ENCODE measurements at places on chromosomes 12 and 14.

DNA sequence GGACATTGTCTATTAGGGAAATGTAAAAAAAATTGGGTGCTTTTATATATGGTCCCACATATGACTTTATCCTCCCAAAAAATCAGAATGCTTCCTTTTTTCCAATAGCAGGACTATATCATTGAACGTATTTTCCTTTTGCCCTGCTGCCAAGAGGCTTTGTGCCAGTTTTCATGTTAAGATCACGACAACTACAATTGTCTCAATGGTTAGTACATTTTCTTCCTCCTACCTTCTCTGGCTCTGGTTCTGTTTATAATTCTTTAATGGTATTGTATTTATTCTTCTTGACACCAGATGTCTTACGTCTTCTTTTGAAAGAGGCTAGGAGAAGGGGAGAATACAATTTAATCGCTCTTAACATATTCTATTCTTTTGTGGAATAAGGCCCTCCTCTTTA is 106.9 kb downstream of the ANO6 start:
- no peak for DNase-seq

DNA sequence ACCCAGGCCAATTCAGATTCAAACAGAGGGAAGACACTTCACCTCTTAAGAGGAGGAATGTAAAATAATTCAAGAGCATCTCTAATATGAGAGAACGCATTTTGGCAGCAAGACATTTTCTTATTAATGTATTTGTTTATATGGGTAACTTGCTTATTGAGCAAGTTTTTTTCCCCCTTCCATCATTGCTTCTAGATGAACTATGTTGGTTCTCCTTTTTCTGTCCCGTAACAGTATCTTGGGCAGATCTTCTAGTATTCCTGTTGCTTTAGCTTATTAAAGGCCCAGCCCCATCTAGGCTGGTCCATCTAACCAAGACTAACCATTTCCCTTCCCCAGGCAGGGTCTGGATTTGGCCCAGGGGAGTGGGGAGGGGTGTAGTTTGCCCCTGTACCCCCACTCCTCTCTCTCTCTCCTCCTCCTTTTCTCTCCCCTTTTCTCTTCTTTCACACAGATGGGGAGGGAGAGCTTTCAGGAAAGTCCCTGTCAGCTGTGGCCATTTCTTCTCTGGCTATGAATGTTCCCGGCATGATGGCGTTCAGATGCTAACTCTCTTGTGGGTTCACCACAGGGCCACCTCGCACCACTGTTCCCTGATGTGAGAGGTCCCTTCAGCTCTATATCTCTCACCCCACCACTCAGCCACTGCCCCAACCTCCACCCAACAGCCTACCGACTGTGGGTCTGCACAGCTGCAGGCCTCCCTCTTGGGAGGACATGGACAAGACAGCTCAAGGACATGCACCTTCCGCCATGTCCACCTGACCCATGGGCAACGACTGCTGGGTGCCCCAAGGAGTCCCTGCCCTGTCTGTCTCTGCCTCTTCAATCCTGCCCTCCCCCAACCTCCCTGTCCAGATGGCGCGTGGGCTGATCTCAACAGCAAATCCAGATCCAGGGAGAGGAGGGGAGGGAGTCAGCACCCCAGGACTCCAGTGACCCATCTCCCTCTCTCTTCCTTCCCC is 15.8 kb upstream of the RPS6KL1 start:
- no peak for DNase-seq

- DNase-seq: no peak
Observed at GRCh38 chr12:51947246-51947996, 4.1 kb upstream of the ACVR1B start.

GRCh38 chr12:48074266-48074665 is 31.6 kb downstream of the SENP1 start:
- no peak for DNase-seq

DNA sequence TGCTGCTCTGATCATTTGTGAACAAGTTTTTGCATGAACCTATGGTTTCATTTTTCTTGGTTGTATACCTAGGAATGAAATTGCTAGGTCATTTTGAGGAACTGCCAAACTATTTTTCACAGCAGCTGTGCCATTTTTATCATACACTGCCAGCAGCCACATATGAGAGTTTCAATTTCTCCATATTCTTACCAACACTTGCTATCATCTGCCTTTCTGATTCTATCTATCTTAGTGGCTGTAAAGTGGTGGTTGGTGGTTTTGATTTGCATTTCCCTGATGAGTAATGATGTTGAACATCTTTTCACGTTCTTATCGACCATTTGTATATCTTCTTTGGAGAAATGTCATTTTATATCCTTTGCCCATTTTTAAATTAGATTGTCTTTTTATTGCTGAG is 146.1 kb downstream of the C12orf75 start:
- peak; percentile 30 for DNase-seq

DNA sequence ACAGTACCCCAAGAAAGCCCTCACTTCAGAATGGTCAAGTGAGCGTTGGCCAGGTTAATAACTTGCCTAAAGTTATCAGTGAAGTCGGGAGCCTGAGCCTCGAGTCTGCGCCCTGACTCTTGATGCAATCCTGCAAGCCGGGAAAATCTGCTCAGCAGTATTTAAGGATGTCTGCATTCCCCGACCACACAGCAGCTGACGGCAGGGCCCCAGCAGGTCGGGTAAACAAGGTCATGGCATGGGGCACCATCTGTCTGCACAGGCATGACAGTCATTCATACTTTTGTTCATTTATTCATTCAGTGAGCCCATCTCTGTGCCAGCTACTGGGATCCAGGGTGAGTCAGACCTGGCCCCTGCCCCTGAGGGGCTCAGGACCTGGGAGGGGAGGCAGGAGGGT is 11.1 kb downstream of the ABCB9 start:
- no peak for DNase-seq

- no peak for DNase-seq
Observed at GRCh38 chr14:85428926-85429325, 101.0 kb upstream of the FLRT2 start.

DNA sequence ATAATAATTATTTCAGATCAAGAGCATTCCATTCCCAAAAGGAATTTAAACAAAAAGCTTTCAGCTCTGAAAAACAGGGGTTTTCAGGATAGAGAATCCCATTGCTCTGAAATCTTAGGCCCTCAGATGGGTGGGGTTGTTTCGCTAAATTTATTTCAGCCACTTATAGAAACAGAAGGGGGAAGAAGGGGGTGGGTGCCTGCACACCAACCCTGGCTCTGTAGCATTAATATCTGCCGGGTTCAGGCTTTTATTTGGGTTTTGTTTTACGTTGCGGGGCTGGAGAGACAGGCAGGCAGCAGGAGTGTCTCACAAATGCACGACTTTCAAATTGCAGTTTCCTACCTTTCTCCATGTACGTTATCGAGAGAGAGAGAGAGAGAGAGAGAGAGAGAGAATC is 12.5 kb upstream of the ZFP36L1 start:
- no peak for DNase-seq

- DNase-seq: no peak
Observed at GRCh38 chr14:100608064-100608463, 20.8 kb upstream of the BEGAIN start.

GRCh38 chr12:58104351-58104755 is 163.0 kb downstream of the ATP23 start:
- DNase-seq: no peak

- peak; percentile 29 for DNase-seq
Observed at GRCh38 chr12:123813349-123813748, 51.2 kb downstream of the DNAH10 start.

DNA sequence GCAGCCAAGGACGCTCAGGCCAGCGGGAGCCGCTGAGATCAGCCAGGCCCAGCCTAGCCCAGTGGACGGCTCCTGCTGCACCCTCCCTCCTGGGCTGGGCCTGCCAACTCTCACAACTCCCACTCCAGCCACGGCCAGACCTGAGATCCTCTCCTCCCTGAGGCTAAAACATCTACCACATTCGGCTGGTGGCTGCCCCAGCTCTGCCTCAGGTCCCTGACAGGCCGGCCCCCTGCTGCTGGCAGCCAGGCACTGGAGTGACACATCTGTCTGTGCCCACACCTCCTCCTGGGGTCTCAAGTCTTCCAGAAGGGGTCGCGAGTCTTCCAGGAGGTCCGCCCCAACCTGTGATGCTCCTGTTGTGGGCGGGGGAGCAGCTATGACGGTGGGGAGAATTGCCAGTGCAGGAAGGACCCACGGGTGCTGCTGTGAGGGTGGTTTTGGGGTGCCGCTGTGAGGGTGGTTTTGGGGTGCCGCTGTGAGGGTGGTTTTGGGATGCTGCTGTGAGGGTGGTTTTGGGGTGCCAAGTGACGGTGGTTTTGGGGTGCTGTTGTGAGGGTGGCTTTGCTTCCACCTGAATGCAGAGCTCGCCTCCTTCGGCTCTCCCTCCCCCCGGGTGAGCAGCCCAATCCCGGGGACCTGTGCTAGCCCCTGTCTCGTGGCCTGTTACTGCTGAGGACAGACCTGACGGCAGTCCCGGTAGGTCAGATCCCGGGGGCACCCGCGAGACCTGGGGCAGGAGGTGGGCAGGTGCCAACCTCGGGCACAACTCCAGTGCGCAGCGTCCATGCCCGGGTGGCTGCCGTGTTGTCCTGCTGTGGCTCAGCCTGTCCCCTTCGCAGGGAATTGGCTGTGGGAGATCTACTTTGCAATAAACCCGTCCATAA is 27.5 kb upstream of the C14orf180 start:
- no peak for DNase-seq

- no peak for DNase-seq
Observed at GRCh38 chr12:10406725-10407124, 2.8 kb downstream of the KLRC4 start.

DNA sequence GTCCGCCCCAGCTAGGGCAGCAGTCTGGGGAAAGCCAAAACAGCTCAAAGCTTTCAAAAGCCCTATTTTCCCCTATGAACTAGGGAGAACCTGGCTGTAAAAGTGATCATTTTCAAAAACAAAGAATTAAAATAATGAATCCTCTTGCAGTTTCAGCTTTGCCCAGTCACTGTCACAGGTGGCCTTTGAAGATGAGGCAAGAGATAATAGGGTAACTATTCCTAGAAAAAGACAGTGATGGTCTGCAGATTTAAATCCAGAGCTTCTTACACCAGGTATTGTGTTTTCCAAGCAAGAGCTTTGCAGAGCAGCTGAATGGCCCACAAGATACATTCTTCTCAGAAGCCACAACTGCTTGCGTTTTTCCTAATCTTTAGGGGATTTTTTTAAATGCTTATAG is 80.2 kb upstream of the NUDT4 start:
- no peak for DNase-seq

DNA sequence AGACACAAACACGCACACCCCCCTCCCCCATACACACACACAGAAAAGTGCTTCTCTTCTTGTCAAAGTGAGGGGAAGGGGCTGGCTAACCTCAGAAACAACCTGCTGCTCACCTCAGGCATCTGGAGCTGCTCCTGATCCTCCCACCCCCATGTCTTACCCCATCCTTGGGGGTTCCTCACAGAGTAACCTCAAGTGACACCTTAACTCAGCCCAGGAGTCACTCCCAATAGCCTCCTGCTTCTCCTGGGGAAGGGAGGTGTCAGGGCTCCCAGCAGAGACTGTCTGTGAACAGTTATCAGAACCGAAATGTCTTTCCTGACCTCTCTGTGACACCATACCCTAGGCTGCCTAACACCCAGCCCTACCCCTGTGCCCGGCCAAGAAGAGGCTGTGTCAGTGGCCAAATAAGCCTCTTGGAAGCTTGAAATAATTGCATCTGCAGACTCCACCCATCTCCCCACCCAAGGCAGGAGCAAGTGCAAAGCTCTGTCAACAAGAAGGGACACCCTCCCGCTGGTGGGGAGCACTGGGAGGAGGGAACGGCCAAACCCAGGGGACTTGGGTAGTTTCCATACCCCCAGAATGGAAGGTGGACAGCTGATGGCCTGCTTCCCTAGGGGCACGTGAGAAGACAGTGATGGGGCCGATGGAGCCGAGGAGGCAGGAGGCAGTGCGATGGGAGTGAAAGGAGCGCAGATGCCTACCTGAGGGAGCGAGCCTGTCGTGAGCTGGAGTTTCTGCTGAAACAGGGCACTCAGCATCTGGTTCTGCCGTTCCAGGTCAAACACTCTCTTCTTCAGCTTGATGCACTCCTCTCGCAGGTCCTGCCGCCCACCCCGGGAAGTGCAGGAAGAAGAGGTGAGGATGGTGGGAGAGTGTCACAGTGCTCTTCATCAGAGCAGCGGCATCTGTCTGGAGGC is 26.8 kb downstream of the NCKAP5L start:
- no peak for DNase-seq

- no peak for DNase-seq
Observed at GRCh38 chr12:83945871-83946270, 966.7 kb downstream of the SLC6A15 start.

- DNase-seq: no peak
Observed at GRCh38 chr12:4279198-4279690, 5.7 kb downstream of the CCND2 start.

- DNase-seq: no peak
Observed at GRCh38 chr14:53043027-53043581, 92.3 kb upstream of the FERMT2 start.

DNA sequence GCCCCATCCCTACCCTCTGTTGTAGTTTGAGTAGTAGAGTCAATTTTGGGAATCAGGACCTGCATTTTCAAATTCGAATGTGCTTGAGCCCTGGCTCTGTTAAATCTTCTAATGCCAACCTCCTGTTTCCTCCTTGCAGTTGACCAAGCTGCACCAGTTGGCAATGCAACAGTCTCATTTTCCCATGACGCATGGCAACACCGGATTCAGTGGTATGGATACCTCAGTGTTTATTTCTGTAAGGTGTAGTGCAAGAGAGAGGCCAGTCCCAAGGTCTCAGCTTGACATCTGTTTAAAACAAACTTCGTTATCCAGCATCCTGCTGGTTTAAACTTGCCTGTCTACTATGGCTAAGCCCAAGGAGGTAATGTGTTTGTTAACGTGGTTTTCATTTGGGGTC is 15.2 kb downstream of the PCBP2 start:
- DNase-seq: no peak

GRCh38 chr12:68491204-68491960 is 119.3 kb upstream of the RAP1B start:
- DNase-seq: no peak

DNA sequence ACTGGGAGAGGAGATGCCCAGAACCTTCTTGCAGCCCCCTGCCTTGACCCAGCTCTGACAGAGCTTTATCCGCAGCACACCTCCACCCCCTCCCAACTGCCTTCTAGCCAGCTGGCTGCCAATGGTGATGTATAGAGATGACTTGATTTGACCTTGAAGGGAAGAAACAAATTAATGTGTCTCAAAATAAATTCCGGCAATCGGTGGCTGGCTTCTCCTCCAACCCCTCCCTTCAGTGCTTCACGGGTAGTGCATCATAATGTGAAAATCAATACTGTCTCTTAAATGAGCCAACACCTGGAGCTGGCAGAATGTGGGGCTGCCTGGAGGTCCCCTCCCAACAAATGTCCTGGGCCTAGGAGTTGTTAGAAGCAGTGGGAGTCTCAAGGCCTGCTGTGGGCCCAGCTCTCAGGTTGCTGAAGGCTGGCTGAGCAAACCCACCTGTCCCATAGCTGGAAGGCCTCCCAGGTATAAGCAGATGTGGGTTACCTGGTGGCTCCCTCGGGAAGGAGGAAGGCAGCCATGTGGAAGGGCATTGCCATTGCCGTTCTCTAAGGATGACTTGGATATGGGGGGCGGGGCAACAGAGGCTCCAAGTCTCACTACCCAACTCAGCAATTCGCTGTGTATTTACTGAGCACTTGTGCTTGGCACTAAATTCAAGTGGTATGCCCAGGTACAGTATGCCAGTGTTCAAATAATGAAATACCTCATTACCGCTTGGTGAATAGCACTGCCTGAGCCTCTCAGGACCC is 23.2 kb downstream of the HSPB8 start:
- no peak for DNase-seq

GRCh38 chr12:15234508-15234907 is 13.3 kb upstream of the RERG start:
- DNase-seq: no peak

Measured in M059J (cell line).